Activated CD4-positive, alpha-beta T cell treated with anti-CD3 and anti-CD28 coated beads for 1 hour (primary cell): ENCODE measurements at places on chromosomes 5 and 9.

DNA sequence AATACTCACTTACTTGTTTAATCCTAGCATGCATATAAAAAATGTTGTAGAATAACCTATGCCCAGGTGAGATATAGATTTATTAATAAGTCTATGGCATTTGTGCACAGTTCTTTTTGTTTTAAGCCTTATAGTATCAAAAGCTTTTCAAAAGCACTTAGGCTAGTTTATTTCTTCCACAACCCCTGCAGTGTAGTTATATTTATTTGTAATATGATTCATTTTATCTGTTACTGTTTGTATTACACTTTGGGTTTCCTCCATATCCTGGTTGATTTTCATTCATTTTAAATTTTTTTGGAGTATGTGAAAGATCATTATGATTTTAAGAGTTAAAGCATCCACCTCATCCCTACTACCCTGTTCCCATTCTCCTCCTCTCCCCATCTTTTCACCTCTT is 18.8 kb upstream of the ARHGEF28 start:
- no peak for DNase-seq

DNA sequence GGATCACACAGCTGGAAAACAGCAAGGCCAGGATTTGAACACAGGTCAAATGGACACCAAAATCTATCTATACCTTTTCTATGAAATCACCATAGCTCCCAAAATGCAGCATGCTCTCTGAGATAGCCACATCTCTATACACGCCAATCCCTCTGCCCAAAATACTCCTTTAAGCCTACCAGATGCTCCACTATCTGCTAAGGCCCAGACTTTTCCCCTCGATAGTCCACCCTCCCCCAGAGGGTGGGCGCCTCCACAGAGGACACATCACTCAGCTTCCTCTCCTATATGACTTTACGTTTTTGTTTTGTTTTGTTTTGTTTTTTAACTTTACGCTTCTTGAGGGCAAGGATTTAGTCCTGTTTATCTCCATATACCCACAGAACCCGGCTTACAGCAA is 46.8 kb downstream of the MTMR12 start:
- DNase-seq = no peak

DNA sequence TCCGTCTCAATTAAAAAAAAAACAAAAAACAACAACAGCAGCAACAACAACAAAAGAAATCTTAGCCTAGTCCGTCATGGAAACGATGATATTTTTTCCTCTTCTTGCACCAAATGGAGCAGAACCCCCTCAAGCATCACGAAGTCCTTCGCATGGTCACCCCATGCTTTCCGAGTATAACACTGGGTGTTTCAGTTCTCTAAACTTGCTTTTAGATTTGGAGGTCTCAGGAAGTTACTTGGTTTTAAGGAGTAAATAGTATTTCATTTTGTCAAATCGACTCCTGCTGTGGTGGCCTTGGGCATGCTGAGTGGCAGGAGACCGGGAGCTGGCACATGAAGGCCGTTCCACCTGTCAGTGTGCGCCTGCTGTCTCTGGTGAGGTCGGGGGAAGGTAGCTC is 118.5 kb upstream of the CACNA1B start:
- no peak for DNase-seq

DNA sequence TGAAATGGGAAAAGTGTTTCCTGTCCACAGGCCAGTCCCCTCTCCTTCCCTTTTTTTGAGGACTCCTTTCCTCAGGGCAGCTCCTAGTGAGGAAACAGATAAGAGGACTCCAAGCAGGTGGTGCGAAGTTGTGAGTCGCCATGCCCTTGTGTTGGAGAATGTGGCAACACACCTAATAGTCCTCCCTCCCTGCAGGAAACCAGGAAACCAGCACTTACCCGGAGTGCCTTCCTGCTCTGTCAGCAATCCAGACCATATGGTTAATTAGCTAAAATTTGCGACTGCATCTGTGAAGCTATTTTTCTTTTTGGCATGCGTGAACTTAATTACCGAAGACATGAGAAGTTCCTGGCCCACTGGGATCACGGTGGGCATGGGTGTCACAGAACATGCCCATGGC is 69.9 kb downstream of the TRIM32 start:
- DNase-seq = no peak

DNA sequence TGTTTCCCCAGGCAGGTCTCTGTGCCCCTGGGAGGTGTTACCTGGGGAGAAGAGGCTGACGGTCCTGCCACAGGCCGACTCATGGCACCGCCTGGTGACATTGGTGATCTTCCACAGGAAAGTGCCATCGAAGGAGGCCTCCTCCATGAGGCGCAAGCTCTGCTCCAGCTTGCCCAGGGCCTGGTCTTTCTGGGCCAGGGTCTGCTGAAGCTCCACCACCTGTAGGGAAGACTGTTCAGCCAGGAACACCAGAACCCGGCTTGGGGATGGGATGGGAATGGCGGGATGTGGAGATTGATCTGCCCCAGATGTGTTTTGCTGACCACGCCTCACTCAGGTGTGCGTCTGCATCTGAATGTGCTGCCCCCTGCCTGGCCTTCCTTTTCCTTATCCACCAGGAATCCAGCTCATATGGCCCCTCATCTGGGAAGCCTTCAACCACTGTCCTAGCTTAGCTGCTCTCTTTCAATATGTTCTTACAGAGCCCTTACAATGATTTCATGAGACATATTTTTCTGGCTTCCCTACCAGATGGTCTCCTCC is 15.2 kb downstream of the TRAF1 start:
- DNase-seq = no peak

- DNase-seq = peak; percentile 34
Observed at GRCh38 chr9:100216178-100216787, 117.2 kb downstream of the INVS start.

- no peak for DNase-seq
Observed at GRCh38 chr9:19748278-19749126, 40.3 kb downstream of the SLC24A2 start.

GRCh38 chr9:99154356-99154755 is 49.4 kb downstream of the TGFBR1 start:
- no peak for DNase-seq

DNA sequence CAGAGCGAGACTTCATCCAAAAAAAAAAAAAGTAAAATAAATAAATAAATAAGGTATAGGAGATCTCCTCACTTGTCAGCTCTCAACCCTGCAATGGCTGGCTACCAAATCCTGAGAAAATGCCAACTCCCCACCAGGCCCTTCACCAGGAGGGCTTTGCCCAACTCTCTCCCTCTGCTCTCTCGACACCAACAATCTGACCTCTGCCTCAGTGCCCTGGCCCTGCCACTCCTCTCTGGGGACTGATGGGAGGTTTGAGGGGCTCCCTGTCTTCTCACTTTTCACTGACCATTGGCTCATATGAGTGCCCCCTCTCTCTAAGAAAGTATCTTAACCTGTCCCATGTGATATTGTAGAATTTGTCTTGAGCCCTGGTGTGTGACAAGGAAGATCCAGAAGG is 52.6 kb upstream of the SH3PXD2B start:
- no peak for DNase-seq

GRCh38 chr9:136700304-136700703 is 12.1 kb upstream of the DIPK1B start:
- DNase-seq = no peak

GRCh38 chr5:95641741-95642220 is 4.8 kb upstream of the RFESD start:
- DNase-seq = no peak

GRCh38 chr5:149714877-149715502 is 15.1 kb upstream of the PPARGC1B start:
- DNase-seq = no peak

DNA sequence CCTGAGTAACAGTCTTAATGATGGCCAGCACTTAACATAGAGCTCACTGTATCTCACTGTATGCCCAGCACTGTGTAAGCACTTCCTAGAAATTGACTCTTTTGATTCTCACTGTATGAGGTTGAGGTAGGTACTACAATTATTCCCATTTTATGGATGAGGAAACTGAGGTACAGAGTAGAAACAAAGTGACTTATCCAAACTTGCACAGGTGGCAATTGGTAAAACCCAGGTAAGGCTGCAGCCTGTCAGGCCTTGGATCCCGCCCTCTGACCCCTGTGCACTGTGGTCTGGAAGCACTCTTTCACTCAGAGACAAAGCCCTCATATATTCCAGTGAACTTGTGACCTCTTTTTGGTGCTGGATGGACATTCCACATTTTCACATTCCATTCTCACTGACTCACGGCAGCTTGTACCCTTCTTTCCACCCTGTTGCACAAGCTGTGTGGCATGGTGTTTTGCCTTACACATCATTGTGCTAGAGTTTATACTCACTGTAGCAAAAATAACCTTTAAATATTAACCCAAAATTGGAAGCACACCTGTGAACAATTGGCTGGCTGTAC is 21.7 kb downstream of the ANKRD55 start:
- no peak for DNase-seq

- no peak for DNase-seq
Observed at GRCh38 chr5:140630292-140631035, 2.5 kb downstream of the CD14 start.

DNA sequence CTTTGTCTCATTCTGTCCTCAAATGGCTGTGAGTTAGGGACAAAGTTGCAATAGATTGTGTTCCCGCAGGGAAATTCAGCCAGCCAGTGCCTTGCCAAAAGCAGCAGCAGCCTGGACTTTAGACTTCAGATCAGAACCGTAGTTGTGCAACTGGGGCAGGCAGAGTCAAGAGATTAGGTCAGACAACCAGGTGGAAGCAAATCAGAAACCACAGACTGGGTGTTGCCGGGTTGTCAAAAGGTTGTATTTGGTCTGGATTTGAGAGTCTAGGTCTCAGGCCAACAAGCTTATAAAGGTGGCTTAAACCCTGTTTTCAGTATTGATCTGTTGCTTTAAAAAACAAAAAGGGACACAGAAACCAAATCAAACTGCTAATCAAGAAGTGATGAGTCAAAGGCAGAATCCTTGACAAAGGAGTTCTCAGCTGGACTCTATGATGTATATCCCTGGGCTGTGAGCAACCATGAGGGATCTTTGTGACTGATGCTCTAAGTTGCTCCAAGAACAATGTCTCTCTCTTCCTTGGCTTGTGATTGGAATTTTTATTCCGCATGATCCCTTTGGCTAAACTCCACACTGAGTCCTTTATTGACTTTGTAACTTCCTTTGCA is 20.9 kb downstream of the RFK start:
- DNase-seq = no peak

DNA sequence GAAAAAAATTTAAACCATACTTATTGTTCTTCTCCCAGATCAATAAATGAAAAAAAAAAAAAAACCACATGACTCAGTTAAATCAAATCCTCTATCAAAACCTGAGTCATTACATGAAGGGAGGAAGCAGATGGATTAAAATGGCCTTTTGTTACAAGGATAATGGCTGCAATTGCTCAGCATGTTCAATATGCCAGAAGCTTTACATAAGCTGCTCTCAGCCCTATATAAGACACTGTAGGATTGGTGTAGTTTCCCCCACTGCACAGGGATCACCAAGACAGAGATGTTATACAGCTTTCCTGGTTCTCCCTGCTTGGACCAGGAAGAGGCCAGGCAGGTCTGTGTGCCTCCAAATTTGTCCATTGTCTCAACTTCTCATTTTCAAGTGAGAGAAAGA is 101.6 kb upstream of the MAP1B start:
- DNase-seq = no peak

DNA sequence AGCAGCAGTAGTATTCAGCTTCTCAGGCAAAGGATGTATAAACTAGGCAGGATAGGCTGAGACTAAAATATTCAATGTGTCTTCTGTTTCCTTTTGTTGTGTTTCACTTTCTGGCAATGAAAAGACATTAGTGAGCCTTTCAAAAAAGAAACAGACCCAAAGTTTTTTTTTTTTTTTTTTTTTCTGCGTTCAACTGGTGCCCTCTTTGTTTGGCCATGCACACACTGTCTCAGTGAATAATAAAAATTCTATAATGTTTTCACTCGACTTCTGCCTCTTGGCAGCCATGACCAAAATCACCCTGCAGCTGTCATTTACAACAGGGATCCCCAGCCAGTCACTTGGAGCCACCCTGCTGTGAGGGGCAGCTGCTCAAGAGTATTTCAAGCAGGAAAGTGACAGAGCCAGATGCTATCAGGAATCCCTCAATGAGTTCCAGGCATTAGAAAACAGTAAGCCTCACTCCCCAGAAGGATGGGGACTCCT is 44.0 kb upstream of the MAN2A1 start:
- DNase-seq = no peak

GRCh38 chr5:140312791-140313189 is 9.9 kb upstream of the PFDN1 start:
- no peak for DNase-seq

- no peak for DNase-seq
Observed at GRCh38 chr9:68970151-68970550, 43.8 kb downstream of the PRKACG start.

- DNase-seq = no peak
Observed at GRCh38 chr5:5342784-5343183, 79.7 kb upstream of the ICE1 start.

DNA sequence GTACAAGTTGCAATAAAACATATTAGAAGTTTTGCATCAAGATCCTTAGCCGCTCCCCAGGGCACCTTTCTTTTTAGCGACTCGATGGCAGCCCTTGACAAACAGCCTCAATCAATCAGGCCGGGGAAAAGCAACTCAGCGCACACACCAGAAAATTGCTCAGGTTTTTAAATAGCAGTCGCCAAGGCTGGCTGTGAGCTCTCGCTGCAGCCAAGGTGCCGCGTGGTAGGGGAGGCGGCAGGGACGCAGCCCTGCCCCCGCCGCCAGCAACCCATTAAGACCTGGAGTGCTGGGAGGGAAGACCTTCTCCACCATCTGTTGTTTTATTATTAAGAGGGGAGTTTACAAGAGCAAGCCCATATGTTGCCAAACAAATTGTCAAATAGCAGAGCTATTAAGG is 22.6 kb downstream of the ASS1 start:
- no peak for DNase-seq

DNA sequence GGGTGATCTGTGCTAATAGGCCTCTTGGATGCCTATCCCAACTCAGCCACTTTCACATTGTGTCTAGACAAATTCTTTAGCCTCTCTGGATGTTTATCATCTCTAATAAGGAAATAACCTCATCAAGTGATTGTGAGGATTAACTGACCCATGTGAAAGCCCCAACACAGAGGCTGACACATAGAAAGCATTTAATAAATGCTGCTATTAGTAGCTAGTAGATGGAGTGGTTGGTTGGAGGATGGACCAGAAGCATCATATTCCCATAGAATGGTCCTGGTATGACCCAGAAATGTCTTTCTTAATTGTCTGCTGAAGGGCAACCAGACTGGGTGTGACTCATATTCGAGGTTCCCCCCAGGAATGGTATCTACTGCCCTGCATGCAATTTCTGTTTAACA is 124.4 kb downstream of the PIK3R1 start:
- DNase-seq = no peak
